Osteoblast (primary cell): ENCODE measurements at places on chromosomes 12 and 14.
A peak's percentile ranks its signal among the peaks of the same experiment; 100 is the strongest.

- H3K27ac ChIP-seq, result no peak overlapping the region
- no peaks in the 10 kb centered on the region for H3K36me3 ChIP-seq
- H3K4me1 ChIP-seq, result peaks cover 27% of the 10 kb centered on the region
- no peak for DNase-seq
- no peaks in the 10 kb centered on the region for H3K27me3 ChIP-seq
- no peak overlapping the region for H3K4me3 ChIP-seq
These were observed 32.7 kb downstream of the FOS start for GRCh38 chr14:75311356-75311755.

- H3K27ac ChIP-seq, result peak overlapping the region; percentile 97
- H3K4me3 ChIP-seq, result no peak overlapping the region
- DNase-seq, result peak; percentile 68
- no peaks in the 10 kb centered on the region for H3K36me3 ChIP-seq
- H3K27me3 ChIP-seq, result no peaks in the 10 kb centered on the region
These were observed 247.1 kb downstream of the MSRB3 start for GRCh38 chr12:65525491-65526141.

- peaks cover 17% of the 10 kb centered on the region for H3K4me1 ChIP-seq
- peak; percentile 88 for DNase-seq
- no peaks in the 10 kb centered on the region for H3K27me3 ChIP-seq
- no peak overlapping the region for H3K4me3 ChIP-seq
- H3K36me3 ChIP-seq, result no peaks in the 10 kb centered on the region
These were observed 282.4 kb downstream of the ZFP36L1 start for GRCh38 chr14:68510201-68511128.

DNA sequence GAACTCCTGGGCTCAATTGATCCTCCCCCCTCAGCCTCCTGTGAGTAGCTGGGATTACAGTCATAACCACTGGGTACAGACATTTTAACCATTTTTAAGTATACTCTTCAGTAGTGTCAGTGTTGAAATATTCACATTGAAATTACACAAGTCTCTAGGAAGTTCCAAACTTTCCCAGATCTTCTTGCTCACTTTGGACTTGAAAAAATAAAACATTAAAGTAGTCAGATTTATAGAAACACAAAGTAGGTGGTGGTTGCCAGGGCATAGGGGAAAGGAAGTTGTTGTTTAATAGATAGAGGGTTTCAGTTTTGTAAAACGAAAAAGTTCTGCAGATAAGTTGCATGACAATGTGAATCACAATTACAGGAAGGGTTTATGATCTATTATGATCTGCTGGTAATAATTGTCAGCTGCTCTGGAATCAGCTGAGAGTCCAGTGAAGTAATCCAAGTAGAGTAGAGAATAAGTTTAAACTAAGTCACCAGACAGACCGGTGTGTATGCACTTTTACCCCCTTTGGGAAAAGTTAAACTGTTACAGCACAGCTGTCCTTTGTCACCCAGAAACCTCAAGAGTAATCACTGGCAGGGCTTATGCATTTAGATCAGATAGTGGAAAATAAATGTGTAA, 27.4 kb downstream of the PCNX1 start:
- peak overlapping the region; percentile 5 for H3K4me3 ChIP-seq
- no peaks in the 10 kb centered on the region for H3K36me3 ChIP-seq
- peaks cover 18% of the 10 kb centered on the region for H3K4me1 ChIP-seq
- peak overlapping the region; percentile 69 for H3K27ac ChIP-seq
- no peaks in the 10 kb centered on the region for H3K27me3 ChIP-seq

DNA sequence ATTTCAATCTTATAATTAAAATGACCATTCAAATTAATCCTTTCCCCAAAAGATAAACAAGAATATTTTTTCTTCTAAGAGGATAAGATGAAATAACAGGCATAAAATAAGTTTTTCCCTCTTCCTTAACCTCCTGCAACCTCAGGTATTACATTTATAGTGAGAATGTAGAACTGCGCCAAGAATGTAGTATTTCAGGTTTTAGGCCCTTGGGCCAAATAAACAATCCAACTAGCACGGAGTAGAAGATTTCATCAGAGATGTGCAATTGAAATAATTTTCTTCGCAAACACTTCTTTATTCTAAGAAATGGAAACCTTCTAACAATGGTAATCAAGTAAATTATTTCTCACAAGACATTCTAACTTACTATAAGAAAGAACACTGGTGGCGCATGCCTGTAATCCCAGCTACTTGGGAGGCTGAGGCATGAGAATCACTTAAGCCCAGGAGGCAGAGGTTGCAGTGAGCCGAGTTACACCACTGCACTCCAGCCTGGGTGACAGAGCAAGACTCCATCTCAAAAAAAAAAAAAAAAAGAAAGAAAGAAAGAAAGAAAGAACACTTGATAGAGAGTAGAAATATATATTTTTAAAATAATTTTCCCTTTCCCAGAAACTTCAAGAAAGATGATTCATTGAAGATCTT, 100.8 kb downstream of the TAOK3 start:
- no peaks in the 10 kb centered on the region for H3K4me1 ChIP-seq
- no peak overlapping the region for H3K27ac ChIP-seq
- DNase-seq, result no peak

- H3K27ac ChIP-seq, result no peak overlapping the region
- no peak for DNase-seq
- H3K4me3 ChIP-seq, result no peak overlapping the region
- H3K36me3 ChIP-seq, result no peaks in the 10 kb centered on the region
These were observed 18.9 kb downstream of the KIF26A start for GRCh38 chr14:104157016-104157928.

DNA sequence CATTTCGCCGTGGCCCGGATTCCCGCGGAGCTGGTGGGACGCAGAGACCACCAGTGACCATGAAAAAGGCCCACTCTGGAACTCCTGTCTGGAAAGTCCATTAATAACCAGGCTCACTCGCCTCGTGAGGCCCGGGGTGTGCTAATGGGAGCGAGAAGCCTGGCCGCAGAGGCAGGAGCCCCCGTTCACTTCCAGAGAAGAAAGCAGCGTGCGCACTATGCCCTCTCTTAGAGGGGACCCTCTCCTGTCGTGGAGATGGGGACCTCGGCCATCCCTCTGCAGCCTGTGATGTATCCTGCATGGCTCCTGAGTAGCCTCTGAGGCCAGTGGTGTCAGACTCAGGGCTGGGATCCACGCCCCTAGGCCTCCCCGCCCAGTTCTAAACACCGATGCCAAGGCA, 134.1 kb upstream of the VRK1 start:
- H3K4me3 ChIP-seq, result no peak overlapping the region
- no peak for DNase-seq
- no peaks in the 10 kb centered on the region for H3K27me3 ChIP-seq
- H3K27ac ChIP-seq, result no peak overlapping the region

DNA sequence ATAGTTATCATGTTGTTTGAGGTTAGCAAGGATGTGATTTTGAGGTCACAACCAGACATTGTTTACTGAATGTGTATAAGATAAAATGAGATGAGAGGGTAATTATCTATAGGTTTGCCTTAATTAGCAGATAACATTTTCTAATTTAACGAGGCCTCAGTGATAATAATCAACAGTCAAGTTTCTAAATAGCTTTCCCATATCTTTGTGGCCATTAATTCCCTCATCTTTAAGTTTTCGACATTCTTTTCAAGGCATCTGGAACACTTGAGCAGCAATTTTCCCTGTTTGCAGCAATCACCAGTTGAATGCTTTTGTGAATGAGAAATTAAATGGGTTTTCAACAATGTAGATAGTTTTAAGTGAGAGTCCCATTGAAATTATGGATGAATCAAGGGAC, 304.1 kb downstream of the SYT1 start:
- no peak for DNase-seq
- no peak overlapping the region for H3K27ac ChIP-seq
- H3K4me3 ChIP-seq, result no peak overlapping the region
- no peaks in the 10 kb centered on the region for H3K36me3 ChIP-seq
- no peaks in the 10 kb centered on the region for H3K4me1 ChIP-seq

DNA sequence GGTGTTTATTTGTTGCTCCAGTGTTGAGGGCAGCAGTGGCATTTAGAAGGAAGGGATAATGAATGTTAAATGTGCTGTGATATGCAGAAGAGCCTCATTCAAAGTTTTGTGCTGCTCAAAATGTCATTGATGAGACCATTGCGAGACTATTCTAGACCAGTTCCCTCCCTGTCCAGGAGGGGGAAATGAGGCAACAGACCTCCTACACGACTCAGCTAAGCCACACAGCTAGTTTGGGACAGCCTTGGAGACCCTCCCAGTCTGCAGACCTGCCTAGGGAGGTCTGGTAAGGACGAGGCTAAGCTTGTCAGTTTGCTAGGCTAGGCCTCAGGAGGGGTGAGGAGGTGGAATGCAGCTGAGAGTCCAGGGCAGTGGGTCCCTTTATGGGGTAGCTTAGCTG, 116.0 kb downstream of the NRXN3 start:
- no peaks in the 10 kb centered on the region for H3K4me1 ChIP-seq
- H3K27ac ChIP-seq, result no peak overlapping the region

GRCh38 chr14:74846168-74846567, 29.8 kb downstream of the PROX2 start:
- no peak overlapping the region for H3K4me3 ChIP-seq
- H3K27me3 ChIP-seq, result no peaks in the 10 kb centered on the region
- H3K4me1 ChIP-seq, result peaks cover 28% of the 10 kb centered on the region

DNA sequence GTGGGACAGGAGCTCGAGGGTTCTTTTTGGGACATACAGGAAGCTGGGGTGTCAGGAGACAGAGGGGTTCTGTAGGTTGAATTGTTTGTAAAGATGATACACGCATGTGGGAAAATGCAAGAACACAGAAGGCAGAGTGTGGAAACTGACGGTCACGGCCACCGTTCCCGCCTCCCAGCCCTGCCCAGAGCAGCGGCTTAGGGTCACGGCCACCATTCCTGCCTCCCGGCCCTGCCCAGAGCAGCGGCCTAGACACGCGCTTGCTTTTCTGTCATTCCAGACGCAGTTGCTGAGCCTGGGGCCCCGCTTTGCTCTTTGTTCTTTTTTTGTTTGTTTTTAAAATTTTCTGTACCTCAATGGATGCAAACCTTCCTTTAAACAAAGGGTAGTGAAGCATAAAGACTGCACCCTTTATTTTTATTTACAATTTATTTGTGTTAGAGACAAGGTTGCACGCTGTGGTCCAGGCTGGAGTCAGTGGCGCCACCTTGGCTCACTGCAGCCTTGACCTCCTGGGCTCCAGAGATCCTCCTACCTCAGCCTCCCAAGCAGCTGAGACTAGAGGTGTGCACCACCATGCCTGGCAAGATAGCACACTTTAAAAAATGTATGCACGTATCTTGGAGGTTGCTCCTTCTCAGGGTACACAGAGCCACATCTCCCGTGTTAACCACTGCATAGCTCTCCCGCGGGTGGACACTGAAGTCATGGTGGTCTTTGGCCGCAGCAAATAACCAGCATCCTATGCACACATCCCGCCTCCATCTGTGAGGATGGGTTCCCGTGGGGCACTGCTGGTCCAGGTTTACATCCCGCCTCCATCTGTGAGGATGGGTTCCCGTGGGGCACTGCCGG, 142.3 kb downstream of the ADGRD1 start:
- peak; percentile 68 for DNase-seq
- H3K36me3 ChIP-seq, result no peaks in the 10 kb centered on the region
- H3K4me1 ChIP-seq, result no peaks in the 10 kb centered on the region
- H3K27me3 ChIP-seq, result no peaks in the 10 kb centered on the region
- H3K4me3 ChIP-seq, result no peak overlapping the region
- H3K27ac ChIP-seq, result no peak overlapping the region

DNA sequence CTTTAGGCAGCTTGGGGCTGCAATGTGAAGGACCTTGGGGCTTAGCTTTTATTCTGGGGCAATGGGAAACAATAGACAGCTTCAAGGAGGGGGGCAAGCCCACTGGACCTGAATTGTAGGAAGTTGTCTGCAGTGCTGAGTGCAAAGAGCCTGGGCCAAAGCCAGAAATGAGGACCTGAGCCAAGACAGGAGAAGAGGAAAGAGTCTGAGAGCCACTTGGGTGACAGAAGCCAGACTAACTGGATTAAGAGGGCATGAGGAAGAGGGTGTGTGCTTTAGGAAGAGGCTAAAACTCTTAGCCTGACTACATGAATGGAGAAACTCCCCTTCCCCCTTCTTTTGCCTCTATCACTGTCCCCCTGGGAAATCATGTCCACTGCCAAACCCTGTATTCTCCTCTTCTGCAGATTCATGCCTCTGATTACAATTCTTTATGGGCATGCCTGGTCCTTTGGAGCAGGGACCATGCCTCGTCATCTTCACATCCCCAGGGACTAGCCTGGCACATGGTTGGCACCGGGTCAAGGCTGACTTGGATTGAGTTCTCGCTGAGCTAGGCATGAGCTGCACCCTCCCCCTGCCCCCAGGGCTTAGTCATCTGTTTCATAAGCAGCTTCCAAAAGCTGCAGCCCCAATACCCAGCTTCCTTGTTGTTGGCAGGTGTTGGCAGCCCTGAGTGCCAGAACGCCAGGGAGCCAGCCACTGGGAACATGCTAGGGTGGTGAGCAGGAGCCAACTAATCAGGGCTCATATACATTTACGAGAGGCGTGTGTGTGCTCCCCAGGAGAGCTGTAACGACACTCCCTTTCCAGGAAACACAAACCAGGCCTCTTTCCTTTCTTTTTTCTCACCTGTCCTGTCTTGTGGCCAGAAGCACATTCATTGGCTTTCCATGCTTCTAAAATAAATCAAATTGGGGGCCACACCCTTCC, 27.7 kb upstream of the JDP2 start:
- H3K4me1 ChIP-seq, result peaks cover 16% of the 10 kb centered on the region
- no peak overlapping the region for H3K27ac ChIP-seq
- peak; percentile 78 for DNase-seq
- H3K27me3 ChIP-seq, result peaks cover 15% of the 10 kb centered on the region
- no peak overlapping the region for H3K4me3 ChIP-seq
- no peaks in the 10 kb centered on the region for H3K36me3 ChIP-seq

DNA sequence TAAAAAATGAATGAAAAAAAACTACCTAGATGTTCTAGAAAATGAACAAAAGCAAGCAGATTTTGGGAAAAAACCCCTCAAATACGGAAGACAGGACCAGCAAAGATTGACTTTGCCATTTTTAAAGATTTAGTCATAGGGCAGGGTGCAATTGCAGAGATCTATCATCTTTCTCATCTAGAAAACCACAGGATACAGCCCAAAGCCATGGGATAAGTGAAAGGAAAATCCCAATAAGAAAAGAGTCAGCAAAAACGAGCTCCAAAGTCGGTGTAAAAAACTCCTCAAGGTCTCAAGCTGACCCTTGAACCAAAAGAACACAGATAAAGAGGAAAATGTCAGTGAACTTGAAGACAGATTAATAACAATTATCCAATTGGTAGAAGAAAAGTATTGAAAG, 28.0 kb downstream of the CEP290 start:
- H3K27me3 ChIP-seq, result no peaks in the 10 kb centered on the region
- DNase-seq, result peak; percentile 61
- peaks cover 20% of the 10 kb centered on the region for H3K4me1 ChIP-seq
- peak overlapping the region; percentile 84 for H3K27ac ChIP-seq
